ENCODE measurements at places on chromosomes 13 and 19.

- no peak for DNase-seq
Measured at GRCh38 chr13:79228972-79229371, 177.1 kb downstream of the RBM26 start.

DNA sequence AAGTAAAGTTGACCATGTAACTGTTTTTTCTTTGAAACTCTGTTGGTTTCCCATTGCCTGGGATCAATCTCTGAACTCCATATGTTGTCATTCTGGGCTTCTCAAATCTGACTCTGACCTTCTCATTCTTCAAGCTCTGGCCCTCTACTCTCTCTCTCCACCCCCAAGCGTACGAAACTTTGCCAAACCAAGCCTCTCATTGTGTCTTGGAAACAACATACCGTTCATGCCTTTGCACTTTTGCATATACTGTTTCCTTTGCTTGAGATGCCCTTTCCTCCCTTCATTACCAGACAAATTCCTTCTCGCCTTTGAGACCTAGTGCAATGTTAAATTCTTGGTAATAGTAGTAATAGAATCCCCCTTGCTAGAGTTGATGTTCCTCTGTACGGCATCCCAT lies 113.7 kb downstream of the OLFM4 start:
- no peak for DNase-seq

DNA sequence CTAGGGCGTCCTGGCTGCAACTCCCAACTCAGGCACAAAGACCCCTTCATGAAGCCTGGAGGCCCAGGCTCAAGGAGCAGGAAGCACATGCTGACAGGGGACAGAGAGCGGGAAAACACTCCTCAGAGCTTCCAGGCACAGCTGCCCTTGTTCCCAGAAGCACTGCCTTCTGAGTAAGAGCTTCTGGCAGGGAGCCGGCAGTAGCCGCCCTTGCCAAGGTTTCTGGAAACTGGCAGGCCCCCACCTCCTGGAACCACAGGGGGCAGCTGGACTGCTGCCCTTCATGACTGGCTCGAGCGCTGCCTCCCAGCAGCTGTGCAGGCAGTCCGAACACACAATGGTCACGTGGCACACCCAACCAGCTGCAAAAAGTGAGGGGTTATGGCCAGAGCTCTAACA lies 33.6 kb upstream of the EPHX3 start:
- DNase-seq = no peak

GRCh38 chr19:15527705-15528104 lies 19.4 kb downstream of the CYP4F22 start:
- DNase-seq = no peak

- no peak for DNase-seq
Measured at GRCh38 chr19:579111-579841, 6.9 kb downstream of the BSG start.

- peak; percentile 13 for DNase-seq
Measured at GRCh38 chr19:23822735-23823134, 64.0 kb upstream of the ZNF681 start.

Measured in NCI-H146 (cell line).